Activated gamma-delta T cell treated with Interleukin-2 at 50 U/mL for 16 hours (primary cell): ENCODE measurements at places on chromosomes 3 and 15.

DNA sequence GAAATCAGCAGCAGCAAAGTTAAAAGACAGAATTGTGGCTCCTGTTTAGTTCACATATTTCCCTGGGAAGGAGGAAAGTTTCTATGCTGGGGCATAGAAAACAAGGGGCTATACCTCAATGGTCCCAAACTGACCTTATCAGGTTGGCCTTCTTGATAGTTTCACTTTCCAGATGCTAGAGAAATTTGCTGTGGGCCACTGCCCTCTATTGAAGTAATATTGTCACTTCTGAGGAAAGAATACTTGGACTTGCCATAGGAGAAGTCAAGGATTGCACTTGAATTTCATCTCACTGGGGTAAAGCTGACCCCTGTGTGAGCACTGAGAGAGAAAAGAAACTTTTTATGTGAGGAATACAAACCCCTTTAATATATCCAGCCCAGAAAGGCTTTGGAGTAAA lies 49.3 kb upstream of the XCR1 start:
- no peak for DNase-seq

DNA sequence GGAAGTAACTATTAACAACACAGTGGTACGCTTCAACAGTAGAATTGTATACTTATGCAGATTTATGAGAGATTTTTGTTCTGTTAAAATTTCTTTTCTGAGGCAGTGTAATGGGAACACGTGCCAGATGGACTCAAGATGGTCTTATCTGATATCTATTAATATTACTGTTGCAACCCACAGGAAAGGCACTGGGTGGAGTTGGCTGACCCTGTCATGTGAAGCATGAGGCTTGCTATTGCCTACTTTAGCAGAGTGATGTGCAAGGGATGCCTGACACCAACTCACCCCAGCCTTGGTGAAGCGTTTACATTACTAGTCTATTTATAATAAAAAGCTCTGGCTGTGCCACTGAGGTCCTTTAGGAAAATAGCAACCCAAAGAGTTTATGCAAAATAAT lies 19.8 kb upstream of the ARNT2 start:
- DNase-seq, result no peak

DNA sequence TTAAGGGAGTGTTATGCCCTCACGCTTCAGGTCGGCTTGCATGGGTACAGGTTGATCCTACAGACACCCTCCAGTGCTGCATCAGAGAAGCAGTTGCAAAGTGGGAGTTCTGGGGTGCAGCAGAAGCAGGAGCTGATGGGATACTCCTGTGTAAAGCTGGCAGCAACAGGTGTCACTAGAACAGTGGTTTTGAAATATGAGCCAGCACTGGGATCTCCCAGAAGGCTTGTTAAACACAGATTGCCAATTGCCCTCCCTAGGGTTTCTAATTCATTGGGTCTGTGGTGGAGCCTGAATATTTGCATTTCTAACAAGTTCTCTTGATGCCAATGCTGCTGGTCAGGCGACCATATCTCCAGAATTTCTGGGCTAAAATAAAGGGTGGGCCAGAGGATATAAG lies 350.4 kb downstream of the CLSTN2 start:
- no peak for DNase-seq

- no peak for DNase-seq
These were observed 81.9 kb downstream of the FMN1 start for GRCh38 chr15:33112541-33113105.

GRCh38 chr15:89858661-89859458 lies 34.9 kb downstream of the AP3S2 start:
- DNase-seq, result no peak

- DNase-seq, result no peak
These were observed 710 bp downstream of the ABHD10 start for GRCh38 chr3:111979434-111980038.
